ENCODE measurements at places on chromosomes 6 and 20.

GRCh38 chr20:59813126-59813947 is 120.1 kb downstream of the SYCP2 start:
- no peak for DNase-seq

DNA sequence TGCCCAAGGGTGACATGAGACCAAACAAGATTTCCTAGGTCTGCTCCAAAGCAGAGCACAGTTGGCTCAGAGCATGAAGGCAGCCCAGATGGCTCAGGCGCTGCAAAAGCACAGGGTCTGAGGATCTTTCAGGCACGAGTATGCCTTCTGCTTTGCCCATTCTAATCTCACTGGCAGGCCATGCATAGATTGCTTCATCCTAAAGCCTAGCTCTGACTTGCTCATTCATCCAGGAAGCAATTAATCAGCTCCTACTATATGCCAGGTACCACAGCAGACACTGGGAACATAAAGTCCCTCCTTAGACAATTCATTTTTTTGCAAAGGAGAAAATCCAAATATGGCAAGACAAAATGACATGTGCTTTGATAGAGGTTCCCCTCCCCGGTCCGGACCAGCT is 31.2 kb downstream of the GPLD1 start:
- no peak for DNase-seq

DNA sequence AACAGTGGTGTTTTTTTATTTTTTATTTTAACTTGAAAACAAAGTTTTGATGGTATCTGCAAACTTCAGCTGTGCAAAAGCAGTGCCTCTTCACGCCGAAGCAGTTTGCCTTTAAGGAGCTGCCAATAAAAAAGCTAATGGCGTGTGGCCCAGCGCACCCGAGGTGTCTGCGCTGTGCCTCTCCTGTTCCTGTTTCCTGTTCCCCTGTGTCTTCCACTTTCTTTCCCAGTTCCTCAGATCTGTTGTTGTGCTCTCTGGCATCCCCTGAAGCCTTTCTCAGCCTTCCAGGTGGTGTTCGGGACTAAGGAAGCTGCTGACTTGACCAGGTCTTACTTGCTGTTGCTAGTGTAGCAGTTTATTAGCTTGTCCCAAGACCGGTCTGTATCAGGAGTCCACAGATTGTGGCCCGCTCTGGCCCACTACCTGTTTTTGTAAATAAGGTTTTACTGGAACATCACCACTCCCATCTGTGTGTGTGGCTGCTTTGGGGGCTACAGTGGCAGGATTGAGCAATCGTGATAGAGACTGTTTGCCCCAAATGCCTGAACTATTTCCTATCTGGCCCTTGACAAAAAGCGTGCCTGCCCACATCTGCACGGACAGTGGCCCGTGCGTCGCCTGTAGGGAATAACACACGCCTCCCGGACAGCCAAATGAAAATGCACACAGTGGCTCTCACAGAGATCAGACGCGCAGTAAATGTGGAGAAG is 178.3 kb downstream of the TMEM242 start:
- DNase-seq: no peak

DNA sequence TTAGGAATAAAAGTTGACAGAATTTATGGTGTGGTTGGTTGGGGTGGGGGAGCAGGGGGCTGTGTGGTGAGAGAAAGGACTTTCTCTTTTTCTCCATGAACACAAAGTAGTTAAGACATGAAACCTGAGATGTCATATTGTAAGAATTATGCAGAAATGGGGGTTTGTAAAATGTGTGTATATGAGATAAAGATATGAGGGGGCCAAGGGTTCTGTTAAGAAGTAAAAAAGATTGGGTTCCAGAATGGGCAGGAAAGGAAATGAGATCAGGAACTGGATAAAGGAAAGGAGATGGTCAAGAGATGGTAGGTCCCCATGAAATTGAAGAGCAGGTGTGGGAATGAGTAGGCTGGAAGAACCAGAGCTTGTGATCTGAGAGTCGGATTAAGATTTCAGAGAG is 9.7 kb downstream of the RNF146 start:
- no peak for DNase-seq

DNA sequence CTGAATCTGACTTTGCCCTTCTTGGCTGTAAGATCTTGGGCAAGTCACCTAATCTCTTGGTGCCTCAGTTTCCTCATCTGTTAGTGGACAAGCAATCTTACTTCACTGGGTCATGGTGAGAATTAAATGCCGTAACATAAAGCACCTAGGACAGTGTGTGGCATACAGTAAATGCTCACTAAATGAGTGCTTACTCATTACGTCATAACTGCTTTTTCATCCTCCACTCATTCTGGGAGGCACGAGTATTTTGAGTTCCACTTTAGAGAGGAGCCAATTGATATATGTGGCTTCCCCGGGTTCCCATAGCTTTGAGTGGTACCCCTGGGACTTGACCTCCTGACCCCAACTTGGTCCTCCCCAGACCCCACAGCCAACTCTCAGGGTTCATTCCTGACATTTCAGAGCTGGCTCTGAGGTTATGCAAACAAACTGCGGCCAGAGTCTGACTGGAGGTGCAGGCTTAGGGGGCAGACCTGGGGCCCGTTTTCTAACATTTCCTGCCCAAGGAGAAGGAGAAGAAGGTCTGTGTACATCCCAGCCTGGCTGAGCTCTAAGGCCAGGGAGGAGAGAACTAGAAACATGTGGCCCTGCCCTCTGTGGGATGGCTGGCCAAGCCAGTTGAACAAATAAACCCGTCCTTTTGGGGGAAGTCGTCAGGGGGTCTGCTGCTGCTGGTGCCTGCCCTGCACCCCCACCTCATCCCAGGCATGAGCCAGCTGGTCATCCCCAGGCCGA is 5.8 kb downstream of the ANGPT4 start:
- no peak for DNase-seq

GRCh38 chr6:39452306-39453145 is 130.0 kb upstream of the KCNK16 start:
- no peak for DNase-seq

DNA sequence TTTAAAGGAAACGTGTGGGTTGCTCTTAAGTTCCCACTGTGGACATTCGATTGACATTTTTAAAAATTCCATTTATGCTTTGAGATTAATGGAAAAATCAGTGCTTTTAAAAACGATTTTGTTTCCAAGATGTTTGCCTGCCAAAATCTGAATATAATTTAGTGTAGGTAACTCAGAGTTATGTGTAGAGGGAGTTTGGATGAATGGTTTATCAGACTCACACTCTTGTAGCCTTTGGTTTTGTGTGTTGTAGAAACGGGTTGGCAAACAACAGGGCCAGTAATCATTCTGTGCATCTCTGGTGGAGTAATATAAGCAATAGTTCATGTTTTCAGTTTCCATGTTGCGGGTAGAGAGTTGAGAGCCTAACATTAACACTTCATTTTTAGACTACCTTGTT is 140.6 kb downstream of the RPS12 start:
- no peak for DNase-seq

DNA sequence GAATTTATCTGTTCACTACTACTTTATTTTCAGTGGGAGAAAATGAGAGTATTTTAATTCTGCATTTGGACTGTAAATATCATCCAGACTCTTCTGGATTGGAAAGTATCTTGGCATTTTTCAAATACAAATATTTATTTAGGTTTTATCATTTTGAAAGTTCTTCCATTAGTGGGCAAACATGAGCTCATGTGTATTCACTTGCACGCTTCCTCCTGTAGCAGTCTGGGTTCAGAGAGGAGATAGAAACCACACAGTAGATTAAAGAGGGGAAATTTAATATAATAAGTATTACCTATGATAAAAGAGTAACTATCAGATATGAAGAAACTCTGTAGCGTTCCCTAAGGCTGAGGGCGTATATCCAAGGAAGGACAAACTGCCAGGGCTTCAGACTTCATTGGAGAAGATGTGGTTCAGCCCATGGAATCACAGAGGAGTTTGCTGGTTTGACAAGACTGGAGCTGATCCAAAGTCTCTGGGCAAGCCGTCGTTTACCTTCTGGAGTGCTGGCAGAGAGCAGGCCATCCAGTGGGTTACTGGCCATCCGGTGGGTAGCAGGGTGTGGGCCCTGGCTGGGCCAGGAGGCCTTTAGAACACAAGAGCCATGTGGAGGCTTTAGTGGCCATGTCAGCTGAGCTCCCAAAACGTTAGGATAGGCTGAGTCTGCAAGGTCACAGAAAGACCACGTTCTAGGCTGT is 44.3 kb downstream of the KCNS1 start:
- DNase-seq: no peak

DNA sequence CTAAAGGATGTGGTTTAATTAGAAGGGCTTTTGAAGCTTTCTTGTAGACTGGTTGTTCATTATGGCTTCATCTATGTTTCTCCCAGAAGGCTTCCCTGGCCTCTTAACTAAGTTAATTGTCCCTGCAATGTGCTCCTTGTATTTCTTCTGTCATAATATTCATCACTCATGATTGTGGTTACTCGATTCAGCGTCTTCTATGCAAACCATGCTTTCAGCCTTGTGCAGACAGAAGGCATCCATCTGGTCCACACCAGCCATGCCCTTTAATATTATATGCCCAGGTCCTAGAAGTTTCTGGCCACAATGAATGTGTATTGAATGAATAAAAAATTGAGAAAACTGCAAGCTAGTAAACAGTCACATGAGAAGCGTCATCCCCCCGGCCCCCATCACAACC is 163.2 kb downstream of the KHDC1L start:
- DNase-seq: no peak

- DNase-seq: no peak
Observed at GRCh38 chr6:122648726-122649125, 38.5 kb downstream of the PKIB start.

GRCh38 chr6:85679445-85680123 is 36.9 kb upstream of the SYNCRIP start:
- DNase-seq: no peak

- DNase-seq: no peak
Observed at GRCh38 chr20:819680-820322, 13.7 kb upstream of the FAM110A start.

- DNase-seq: no peak
Observed at GRCh38 chr20:45036044-45036755, 64.7 kb downstream of the KCNS1 start.

DNA sequence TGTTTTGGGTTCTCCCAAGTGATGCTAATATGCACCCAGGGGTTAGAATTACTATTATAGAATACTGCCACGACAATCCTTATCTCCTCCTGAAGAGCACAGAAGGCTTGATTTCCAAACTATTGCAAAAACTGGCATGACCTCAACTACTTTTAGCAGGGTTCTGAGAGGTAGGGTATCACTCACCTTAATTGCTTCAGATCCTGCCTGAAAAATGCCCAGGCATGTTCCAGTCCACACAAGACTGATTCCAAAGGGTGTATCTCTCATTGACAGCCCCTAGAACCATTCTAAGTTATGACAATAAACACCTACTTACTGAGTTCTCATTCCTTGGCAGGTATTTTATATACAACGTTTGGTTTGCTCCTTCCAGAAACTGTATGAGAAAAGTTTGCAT is 5.0 kb upstream of the DSE start:
- no peak for DNase-seq

- no peak for DNase-seq
Observed at GRCh38 chr6:27810768-27811450, 101.3 kb downstream of the OR2B2 start.

DNA sequence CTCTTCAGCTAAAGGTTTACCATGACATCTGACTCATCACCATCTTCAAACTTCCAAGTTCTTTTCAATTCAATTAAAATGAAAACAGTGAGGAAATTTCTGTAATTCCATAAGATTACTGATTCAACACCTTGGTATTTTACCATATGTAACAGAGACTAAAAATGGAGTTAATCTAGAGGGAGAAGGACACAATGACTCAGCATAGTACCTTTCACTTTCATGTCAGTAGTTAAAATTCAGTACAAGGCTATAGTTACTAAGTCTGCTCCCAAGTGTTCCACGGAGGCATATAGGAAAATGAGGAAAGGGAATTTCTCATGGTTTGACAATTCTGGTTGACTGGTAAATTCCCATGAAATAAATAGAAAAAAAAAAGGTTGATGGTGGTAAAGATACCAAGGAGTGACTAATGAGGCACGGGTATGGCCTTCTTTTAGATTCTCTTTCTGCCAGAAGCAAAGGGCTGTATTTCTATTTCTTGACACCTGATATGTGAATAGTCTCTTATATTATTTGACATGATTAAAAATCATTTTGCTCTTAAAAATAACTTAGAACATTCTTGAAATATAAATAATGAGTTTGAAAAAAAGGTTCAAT is 526.7 kb upstream of the ADGRB3 start:
- DNase-seq: no peak

DNA sequence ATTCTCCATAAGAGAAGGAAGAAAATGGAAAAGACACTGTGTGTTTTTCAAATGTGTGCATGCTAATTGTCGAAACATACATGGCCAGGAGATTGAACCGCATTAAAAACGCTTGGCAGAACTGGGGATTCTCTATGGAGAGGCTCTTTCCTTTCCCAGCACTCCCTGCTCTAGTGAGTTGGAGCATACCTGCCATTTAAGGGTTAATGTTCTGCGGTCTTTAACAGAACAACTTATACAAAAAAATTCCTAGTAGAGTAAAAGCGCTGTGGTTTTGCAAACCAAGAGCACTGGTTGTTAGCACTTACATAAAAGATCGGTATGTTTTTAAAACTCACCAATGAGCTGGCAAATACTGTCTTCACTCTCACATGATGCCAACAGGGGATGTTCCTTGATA is 1.5 kb downstream of the TAGAP start:
- no peak for DNase-seq

DNA sequence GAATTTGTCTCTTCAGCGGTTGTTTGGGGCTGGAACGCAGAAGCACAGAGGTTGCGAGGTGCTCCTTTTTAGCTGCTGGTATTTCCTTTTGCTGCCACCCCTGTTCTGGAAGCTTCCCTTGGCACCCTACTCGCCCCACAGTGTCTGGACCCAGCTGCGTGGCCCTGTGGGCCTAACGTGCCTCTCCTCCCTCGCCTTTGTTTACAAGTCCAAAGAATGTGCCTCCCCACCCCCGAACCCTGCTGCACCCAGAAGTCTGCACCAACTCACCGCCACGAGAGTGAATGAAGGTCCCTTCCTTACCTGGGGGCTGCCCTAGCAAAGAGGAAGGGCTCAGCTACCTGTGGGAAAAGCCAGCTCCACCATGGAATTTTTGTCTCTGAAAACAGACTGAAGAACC is 139.7 kb upstream of the RPS6KA2 start:
- no peak for DNase-seq

DNA sequence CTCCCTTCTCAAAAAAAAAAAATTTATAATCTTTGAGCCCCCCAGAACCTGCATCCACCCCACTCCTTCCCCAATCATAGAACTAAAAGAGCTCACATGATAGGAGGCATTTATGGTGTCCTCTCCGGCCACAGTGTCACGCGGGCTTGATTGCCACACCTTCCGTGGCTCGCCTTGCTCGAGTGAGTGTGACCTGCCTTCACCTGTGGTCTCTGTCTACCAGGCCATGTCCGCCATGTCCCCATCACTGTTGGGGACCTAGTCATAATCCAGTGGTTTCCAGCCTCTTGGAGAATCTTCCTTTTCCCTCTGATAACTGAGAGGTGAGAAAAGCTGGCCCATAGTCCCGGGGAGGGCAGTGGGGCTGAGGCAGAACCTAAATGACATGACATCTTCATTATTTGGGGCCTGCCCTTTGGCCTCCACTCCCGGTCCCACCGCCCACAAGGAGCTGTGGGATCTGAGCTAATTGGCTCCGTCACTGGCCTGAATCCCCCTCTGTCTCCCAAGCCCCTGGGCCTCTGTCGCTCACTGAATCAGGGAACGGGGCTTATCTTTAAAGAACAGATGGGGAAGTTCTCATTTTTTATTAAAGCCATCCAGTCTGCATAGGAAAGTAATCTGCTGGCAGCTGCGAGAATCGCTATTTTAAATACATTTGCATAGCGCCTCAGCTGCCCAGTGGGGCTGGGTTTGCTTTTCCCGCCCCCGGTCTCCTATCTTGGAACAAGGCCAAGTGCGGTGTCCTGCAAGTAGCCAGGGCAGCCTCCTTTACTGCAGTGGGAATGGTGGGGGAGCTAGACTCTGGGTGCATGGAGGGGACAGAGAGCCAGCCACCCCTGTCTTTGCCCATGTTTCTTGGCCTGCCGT is 197.6 kb upstream of the PMEPA1 start:
- DNase-seq: no peak
